ENCODE measurements at places on chromosomes 5 and 9.
A peak's percentile ranks its signal among the peaks of the same experiment; 100 is the strongest.

DNA sequence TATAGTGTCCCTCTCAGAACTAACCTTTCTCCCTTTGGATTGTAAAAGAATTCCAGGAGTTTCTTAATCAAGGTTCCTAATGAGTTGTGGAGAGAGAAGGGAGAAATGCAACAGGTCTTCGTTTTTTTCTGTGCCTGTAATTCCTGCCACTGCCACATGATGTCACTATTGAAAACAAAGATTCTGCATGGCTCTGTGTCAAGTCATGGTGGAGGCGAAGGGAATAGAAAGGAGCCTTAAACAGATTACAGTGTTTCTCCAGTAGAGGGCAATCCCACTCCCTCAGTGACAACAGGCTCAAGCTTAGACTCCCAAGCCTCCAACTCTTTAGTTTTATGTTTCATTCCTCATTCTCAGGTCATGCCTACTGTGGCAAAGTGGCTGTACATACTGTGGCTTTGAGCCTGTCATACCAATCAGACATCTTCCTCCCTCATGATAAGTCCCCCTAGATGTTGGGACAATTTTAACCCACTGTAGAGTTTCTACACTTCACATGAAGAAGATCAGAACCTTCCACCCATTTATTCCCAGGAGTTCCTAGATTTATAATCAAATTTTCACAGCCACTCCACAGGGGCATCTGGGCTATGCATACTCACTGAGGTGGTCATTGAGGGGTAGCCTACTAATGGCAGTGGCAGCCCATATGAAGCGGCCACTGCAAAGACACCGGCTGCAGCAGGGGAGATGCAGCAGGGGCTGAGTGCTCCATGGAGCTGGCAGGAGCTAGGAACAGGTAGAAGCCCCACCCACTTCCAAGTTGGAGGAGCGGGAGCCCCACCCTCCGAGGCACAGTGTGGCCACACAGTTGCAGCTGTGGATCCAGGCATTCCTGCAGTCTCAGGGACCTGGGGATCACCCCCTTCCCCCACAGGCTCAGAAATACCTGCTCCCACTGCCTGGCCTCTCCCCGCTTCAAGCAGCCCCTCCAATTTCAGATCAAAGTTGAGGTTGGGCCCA, 97.4 kb upstream of the TRIM32 start:
- DNase-seq = peak; percentile 60

- DNase-seq = no peak
These were observed 2.8 kb downstream of the CSNK1G3 start for GRCh38 chr5:123514615-123515355.

DNA sequence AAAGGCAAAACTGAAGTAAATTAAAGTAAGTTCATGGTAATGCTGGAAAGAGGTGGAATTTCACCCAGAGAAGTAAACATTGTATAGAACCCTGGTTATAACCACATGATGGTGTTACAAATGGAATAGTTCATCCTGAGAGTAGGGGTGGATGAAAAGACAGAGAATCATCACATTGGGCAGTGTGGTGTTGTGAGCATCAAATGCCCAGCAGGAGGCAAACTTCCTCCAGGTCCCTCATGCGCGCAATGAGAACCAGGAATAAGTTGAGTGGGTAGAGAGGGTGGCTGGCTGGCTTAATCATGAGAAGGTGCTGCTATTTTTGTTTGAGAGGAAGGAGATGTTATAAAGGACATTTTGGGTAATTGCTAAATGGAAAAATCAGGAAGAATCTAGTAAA, 163.3 kb upstream of the HMHB1 start:
- no peak for DNase-seq

DNA sequence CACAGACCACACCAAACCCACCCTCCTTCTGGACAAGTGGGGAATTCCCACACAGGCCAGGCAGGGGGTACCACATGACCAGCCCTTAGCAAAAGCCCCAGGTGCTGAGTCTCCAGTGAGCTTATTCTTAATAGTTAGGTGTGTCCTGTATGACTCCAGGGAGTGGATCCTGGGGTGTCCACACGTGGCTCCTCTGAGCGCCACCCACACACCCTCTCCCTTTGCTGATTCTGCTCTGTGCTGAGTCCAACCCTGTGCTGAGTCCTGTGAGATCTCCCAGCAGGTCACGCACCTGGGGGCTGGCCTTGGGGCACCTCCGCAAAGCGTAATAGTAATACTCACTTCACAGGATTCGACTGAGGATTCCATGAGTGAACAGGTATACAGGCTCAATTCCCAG, 12.7 kb downstream of the LRRC14B start:
- DNase-seq = no peak

DNA sequence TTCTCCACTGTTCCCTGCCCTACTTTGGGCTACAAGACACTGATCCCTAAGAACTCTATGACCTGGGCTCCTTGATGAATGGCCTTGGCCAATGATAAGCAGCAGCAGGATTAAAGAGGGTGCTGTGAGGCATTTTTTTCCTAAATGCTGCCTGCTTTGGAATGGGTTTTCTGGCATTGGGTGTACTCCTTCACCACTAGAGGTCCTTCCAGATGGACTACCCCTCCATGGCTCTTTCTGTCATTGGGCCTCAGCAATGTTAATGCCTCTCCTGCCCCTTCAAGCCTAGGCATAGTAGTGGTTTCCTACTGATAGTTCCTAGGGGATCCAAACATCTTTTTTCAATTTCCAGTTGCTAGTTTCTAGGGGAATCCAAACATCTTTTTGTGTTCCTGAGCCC, 319.3 kb upstream of the RPS23 start:
- DNase-seq = no peak

DNA sequence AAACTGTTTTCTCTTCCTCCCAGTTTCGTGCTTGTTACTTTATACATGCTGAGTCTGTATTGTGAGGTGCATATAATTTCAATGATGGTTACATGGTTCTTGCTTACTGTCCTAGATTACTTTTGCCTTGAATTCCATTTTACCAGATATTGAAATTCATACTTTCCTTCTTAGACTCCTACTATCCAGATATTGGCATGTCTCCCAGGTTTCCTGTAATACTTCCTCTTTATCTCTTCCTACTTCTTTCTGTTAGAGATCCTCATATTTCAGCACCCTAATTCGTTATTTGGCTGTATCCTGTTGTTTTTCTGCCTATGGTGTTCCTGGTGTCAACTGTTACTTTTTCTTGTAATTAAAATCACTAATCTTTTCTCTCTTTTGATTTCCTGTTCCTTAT, 522.1 kb downstream of the CCDC171 start:
- DNase-seq = no peak

- DNase-seq = peak; percentile 73
These were observed 84.2 kb downstream of the SGCD start for GRCh38 chr5:156411185-156411613.

GRCh38 chr9:4620057-4620765, 41.9 kb upstream of the PLPP6 start:
- no peak for DNase-seq
